H4 (cell line): ENCODE measurements at places on chromosomes 3 and 15.

DNA sequence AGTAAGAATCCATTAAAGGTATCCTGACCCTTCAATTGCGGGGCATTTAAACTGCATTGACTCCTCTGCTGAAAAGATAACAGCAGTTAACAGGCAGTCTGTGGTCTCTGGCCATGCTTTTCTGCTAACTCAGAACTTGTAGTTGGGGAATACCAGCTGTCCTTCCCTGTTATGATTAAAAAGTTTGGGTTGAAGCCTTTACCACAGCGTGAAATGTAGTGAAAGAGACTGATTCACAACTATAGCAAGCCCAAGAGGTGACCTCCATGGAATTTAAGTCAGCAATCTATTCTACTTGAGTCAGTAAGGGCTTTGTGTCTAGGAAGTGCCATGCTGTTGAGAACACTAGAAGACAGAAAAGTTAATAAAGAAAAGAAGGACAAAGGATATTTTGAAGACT is 1037.3 kb downstream of the SI start:
- no peak for DNase-seq

DNA sequence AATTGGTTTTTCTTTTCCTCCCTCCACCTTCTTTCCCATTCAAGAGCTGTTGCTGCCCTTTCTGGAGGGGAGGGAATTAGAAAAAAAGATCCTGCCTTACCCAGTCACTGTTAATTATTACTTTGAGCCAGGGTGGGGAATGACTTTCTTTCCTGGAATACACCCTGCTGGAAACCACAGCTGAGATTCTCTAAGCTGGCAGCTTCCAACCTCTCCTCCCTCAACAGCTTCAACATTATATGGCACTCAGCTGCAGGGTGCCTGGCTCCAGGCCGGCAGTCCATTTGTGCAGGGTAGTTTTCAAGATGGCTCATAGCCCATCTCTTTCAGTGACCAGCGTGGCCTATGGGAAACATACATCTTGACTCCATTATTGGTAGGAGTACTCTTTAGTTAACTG is 105.8 kb downstream of the UBE3A start:
- DNase-seq: no peak

- peak; percentile 22 for DNase-seq
Observed at GRCh38 chr15:92384381-92384780, 9.3 kb upstream of the ST8SIA2 start.

GRCh38 chr15:94395640-94396039 is 164.3 kb downstream of the MCTP2 start:
- no peak for DNase-seq

- no peak for DNase-seq
Observed at GRCh38 chr15:98666841-98667240, 18.5 kb downstream of the IGF1R start.

DNA sequence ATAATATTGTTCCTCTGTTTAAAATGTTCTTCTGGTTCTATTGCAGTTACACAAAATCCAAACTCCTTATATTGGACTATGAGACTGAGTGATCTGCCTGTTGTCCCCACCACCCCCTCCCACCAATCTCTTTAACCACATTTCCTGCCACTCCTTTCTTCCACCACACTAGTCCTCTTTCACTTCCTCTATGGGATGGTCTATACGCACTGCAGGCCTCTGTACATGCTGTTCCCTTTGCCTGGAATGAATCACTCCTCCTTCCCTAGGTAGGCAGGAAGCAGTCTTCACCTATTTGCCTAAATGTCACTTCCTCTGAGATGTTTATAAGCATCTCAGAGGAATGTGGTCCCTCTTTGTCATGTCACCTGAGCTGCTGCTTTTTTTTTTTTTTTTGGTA is 4.0 kb downstream of the MAP2K1 start:
- DNase-seq: no peak
